ENCODE measurements at places on chromosomes 16 and 17.

- no peak for DNase-seq
Measured at GRCh38 chr16:63980763-63981162, 1141.1 kb downstream of the CDH11 start.

DNA sequence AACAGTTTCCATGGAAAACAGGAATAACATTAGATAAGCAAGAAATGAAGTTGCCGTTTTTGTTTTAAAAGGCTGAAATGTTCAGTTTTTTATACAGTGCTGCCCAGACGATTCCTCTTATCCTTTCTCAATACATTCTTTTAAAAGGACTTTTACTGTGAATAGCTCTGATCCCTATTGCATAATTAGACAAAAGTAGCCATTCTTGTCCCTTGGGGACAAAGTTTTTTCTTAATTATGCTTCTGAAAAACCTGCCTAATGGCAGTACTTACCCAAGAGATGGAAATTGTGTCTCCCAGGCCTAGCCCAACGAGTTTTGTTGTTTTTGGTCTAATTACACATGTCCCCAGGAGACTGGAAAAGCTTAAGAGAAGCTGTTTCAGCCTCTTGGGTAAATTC is 27.6 kb downstream of the NXPH3 start:
- no peak for DNase-seq

GRCh38 chr16:88073201-88073721 is 122.0 kb downstream of the BANP start:
- DNase-seq: no peak

- no peak for DNase-seq
Measured at GRCh38 chr17:8698162-8698971, 46.3 kb downstream of the CCDC42 start.

DNA sequence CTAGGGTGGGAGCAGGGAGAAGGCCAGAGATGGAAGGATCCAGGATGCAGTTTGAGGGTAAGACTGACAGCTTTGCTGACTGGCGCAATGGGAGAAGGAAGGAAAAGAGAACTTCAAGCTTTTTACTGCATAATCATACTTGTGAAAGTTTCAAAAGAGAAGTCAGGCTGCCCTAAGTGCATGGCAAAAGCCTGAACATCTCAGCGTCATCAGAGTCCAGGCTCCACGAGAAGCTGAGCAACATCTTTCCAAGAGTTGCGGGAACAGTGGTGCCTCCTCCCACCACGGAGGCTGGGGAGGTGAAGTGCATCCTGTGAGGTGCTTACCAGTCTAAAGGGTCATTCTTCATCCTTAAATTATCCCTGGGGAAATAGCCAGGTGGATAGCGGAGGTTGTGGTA is 26.9 kb upstream of the SLC38A8 start:
- DNase-seq: no peak

DNA sequence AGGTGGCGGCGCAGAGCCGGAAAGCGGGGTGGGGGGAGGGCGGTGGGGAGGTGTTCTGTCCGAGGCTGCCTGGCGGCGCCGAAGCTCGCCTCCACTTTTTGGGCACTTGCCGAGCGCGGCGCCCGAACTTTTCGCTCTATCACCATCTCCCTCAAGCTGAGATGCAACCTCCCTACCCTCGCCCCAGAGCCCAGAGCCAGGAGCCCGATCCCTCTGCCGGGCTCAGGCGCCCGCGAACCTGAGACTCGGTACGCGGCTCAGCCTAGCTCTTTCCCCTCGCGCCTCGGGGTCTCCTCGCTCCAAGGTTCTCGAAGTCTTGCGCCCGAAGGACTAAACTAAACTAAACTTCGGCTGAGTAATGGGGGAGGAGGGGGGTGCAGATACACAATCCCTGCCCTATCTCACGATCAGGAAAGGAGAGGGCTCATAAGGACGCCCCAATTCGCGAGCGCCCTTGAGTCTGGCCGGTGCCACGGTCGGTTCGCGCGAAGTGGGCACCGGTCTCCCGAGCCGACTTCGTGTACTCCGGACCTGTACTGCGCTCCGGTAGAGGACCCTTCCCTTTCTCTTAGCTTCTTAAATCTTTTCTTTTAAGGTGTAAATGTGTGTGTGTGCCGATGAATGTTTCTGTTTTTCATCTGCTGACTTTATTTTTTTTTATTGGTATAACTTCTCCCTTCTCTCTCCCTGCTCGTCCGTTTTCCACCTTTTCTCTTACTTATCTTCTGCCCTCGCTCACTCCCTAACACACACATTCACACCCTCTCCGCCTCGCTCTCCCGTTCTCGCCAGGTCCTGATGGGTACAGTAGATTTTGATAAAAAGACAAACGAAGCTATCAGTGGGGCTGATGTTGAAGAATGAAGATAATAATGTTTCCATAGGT is 1.9 kb upstream of the SALL1 start:
- DNase-seq: peak; percentile 51

- DNase-seq: no peak
Measured at GRCh38 chr17:73133911-73134649, 30.7 kb upstream of the SSTR2 start.

DNA sequence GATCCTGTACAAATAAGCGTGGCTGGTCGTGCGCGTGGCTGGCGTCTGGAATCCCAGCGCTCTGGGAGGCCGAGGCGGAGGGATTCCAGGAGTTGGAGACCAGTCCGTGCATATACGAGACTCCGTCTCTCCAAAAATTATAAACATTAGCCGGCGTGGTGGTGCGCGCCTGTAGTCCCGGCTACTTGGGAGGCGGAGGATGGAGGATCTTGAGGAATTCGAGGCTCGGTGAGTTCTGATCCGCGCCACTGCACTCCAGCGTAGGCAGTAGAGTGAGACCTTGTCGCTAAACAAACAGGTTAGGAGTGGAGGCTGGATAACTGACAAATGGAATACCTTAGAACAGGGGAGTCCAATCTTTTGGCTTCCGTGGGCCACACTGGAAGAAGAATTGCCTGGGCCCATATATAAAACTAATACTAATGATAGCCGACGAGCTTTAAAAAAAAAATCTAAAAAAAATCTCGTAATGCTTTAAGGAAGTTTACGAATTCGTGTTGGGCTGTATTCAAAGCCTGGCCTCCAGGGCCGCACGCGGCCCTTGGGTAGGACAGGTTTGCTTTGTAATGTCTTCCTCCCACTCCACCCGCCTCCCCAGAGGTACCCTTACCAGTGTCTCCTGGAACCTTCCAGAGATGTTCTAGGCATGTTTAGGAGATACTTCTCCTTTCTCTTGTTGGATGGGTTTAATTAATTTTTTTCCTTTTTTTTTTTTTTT is 909 bp upstream of the RSL1D1 start:
- peak; percentile 59 for DNase-seq

DNA sequence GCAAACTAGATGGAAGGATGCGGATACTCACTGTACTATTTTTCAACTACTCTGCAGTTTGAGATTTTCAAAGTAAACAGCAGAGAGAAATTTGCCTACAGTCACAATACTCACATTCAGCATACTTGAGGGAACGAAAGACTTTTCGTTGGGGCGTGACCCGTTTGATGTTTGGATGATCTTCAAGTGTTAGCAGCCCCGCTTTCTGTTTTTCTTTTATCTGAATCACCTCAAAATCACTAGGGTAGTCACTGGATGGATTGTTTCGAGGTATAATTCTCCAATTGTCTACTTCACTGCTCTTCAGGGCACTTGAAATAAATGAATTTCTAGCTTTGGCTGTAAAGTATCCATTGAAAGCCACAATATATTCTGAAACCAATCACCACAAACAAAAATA is 17.8 kb downstream of the MBTPS1 start:
- DNase-seq: no peak

GRCh38 chr17:56034197-56034635 is 119.1 kb upstream of the ANKFN1 start:
- no peak for DNase-seq

Measured in ACHN (cell line).